ENCODE measurements at places on chromosomes 2 and 18.

DNA sequence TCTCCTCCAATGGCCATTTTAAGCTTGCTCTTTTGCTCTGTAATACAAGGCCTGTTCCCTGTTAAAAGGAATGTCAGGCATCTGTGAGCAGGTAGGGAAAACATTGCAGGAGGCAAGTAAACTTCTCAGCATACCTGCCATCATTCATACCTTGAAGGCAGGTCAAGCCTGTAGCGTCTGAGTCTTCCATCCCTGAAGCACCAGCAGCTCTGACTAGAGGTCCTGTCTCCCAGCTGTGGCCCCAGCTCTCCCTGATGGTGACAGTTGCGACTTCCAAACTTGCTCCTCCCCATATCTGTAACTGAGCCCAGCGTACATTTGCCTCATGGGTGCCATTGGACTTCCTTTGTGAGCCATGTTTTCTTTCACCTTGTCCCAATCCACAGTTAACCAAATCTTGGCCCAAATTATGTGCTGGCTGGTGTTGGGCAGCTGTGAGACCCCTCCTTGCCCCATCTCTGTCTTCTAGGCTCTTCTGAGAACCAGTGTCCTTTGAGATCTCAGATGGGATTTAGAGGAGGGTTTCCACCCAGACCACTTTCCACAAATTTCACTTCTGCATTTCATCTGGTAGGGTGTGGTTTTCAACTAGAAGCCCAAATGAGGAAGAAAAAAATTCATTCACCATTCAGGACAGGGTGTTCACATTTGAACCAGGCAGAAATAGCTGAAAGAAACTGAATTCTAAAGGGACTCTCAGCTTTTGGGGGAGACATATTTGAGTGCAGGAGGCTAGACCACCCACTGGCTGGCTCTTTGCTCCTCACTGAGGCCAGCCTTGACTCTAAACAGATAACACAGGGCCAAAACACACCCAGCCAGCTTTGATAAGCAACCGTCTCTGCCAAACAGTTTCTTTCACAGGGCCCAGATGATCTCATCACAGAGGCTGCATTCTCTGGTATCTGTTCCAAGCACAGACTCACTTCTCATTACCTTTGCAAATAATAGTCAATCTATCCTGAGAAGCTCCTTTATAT is 66.4 kb upstream of the MSH2 start:
- DNase-seq = no peak

DNA sequence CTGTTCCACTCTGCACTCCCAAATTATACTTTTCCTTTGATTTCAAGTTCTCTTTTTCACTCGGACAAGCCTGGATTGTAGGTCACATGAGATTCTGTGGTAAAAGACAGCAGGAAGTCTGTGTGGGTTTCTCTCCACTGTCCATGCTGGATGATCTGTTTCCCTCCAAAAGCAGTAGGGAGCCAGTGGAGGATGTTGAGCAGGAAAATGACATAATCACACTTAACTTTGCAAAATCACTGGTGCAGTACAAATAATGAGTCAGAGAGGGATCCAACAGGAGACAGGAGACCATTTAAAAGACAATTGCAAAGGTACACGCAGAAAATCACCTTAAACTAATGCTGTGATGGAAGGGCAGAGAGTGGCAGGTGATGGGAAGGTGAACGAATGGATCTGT is 301.3 kb downstream of the ZNF407 start:
- peak; percentile 77 for DNase-seq

DNA sequence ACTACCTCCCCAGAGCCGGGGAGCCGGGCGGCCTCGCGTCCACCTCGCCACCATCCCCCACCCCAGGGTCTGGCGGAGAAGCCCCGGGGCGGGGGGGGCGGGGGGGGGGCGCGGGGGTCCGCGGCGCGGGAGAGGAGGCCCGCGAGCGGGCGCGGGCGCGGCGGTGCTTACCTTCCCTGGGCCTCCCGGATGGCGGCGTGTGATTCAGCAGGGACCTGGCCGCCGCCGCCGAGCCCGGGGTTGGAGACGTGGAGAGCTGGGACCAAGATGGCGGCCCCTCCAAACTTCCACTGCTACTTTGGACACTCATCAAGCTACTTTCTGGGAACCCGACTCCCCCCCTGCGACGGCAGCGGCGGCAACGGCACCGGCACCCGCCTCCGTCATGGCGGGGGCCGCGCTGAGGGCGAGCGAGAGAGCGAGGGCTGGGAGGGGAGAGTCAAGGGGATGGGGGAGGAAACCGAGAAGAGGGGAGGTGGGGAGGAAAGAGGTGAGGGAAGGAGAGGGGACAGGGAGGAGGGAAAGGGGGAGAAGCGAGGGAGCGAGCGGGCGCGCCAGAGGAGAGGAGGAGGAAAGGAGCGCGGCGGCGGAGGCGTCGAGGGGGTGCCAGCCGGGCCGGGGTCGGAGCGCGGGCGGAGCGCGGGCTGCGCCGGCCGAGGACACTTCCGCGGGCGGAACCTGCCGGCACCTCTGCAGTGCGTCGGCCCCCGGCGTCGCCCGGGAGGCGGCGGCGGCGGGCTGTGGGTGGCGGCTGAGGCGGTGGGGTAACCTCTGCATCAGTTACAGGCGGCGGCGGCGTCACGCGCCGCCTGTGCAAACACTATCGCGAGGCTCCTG is at the start of gene TLK1:
Gene TLK1 (minus strand): TSS at position 775 of the 837 bp plus-strand sequence. CDS start 465 bp downstream, at position 310.
- peak; percentile 79 for DNase-seq

DNA sequence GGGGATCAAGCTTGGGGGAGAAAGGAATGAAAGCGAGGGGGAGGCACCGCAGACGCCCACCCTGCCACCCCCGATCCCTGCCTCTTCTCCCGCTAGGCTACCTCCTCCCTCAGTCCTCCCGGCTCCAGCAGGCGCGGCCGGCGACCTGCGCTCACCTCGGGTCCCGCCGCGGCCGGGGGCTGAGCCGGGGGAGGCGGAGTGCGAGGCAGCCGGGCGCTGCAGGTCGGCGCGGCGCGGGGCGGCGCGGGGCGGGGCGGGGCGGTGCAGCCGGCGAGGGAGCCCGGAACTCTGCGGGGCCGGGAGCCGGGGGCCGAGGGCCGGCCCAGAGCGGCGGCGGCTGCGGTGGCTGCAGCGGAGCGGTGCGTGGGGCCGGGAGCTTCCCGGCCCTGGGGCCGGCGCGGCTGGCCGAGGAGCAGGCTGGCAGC is 477 bp downstream of the ACVR1 start:
- DNase-seq = no peak

DNA sequence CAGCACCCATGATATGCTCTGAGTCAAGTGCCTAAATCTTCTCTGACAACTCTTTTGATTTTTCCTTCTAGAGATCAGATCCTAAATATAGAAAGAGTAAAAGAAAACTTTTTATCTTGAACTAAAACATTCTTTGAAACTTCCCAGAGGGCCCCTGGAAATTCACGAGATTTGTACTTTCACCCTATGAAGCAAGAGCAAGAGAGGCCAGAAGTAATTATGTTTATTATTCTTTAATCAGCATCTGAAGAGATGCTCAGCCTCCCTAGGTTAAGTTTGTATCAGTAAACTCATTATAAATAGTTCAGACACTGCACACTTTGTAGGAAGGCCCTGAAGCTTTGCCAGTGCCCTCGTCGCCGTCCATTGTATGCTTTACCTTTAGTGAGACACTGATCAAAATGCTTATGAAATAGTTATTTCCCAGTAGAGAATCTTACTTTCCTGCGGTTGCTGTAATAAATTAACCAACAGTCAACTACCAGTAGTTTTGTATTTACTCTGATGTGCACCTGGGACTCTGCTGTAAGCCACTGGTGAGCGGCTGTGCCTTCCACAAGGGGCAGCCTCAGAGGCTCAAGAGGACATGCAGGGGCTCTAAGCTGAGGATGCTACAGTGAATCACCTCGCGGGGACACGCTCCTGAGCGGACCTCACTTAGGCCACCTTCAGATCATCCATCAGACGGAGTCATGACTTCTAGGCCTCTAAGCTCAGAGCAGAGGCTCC is 71.9 kb downstream of the BIN1 start:
- DNase-seq = no peak

DNA sequence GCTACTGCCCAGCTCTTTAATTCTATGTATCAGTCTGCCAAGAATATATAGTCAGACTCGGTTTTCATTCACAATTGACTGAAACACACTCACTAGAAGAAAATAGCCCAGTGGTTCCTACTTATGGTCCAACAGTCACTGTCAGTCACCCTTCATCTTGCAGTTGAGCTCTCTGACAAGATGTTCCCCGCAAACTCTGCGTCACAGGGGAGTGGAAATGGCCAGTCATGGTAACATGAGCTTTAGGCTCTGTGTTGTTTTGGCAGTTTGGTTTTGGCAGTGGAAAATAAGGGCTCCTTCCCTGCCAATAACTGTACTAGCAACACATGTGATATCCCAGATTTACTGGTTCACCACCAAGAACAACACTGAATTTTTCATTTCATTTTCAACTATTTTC is 122.5 kb downstream of the PRPF40A start:
- no peak for DNase-seq

GRCh38 chr18:3554811-3555427 is 104.9 kb downstream of the TGIF1 start:
- no peak for DNase-seq

DNA sequence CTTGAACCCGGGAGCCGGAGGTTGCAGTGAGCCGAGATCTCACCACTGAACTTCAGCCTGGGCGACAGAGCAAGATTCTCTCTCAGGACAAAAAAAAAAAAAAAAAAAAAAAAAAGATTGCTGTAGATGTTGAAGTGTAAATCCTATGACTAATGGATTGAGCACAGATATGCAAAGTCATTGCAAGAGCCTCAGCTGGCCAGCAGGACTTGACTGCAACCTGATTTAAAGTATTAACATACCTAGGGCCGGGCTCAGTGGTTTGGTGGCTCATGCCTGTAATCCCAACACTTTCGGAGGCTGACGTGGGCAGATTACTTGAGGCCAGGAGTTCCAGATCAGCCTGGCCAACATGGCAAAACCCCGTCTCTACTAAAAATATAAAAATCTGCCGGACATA is 103.4 kb upstream of the MSH2 start:
- DNase-seq = peak; percentile 40

DNA sequence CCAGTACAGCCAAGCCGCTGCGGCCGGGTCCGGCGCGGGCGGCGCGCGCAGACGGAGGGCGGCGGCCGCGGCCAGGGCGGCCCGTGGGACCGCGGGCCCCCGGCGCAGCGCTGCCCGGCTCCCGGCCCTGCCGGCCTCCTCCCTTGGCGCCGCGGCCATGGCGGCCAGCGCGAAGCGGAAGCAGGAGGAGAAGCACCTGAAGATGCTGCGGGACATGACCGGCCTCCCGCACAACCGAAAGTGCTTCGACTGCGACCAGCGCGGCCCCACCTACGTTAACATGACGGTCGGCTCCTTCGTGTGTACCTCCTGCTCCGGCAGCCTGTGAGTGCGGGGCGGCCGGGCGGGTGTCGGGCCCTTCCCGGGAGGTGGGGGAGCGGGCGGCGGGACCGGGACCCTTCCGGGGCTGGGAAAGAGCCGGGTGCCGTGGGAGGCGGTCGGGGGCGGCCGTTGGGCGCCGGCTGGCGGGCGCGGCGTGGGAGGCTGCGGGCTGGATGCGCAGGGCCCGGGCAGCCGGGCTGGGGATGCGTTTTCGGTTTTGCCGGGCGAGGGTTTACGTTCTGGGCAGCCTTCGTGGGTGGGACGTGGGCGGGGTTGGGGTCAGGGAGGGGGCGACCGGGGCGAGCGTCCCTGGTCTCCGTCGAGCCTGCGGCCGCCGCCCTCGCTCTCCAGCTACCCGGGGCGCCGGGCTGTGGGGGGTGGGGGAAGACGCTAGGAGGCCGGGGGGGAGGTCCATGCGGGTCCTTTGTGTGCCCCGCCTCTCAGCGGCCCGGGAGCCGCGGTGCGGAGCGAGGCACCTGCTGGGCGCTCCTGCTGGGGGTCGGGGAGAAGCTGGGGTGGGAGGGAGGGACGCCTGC is 537 bp downstream of the AGFG1 start:
- DNase-seq = peak; percentile 40

DNA sequence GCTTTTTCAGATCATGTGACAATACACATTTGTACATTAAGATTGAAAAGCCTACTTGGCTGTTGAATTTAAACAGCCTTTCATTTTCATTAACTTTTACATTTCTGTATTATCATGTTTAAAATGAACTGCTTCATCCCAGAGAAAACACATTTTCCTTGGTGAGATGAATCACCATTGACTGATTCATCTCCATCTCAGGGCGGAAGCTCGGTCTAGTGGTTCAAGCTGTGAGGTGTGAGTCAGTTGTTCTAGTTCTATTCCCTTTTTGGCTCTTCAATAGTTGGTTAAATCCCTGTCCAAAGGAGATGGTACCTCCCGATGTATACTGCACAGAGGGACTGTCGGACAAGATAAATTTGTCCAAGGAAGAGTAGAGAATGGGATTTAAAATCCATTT is 189.7 kb downstream of the ADCYAP1 start:
- DNase-seq = peak; percentile 77

GRCh38 chr2:239025096-239025801 is 177.4 kb downstream of the TWIST2 start:
- peak; percentile 44 for DNase-seq

DNA sequence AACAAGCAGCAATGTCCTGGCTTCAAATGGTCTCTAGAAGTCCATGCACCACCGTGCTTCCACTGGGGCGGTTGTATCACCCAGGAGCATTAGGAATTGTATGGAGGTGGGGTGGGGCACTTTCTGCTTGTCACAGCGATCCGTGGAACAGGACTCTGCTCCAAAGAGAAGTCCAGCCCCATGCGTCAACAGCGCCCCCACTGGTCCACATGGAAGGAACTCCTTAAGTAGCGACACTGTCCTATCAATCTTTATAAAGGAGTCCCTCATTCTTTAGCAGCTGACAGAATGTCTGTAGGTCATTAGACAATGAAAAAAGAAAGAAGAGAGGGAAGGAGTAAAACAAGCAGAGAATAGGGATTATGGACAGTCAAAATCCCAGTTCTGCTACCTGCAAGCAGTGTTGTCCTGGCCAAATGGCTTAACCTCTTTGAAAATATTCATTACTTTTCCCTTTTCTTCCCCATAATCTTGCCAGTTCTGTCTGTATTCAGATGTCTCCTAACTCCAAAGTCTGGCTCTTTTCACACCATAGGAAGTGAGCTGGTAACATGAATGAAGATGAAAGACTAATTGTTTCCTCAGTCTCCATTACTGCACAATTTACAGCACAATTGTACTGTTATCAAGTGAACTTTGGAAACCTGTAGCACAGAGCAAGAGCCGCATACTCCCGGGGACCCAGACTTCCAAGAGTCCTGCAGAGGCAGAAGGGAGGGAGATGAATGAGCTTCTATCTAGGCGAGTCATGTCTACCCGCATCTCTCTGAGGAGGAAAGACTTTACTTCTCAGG is 9.9 kb downstream of the NFE2L2 start:
- peak; percentile 46 for DNase-seq

DNA sequence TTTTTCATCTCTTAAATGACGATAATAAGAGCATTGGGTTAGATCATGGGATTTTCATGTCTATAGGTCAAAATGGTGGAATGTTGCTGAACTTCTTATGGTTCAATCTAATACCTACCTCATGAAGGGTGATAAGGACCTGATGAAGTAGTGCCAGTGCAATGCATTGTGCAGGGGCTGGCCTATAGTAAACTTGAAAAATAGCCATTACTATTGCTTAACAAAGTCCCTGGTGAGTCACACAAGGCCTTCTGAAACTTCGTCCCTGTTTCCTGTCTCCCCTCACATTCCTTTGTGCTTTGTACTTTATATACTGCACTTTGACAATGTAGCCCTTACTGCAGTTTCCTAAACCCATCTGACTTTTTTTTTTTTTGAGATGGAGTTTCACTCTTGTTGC is 515.9 kb downstream of the SLC4A3 start:
- DNase-seq = peak; percentile 46

- DNase-seq = peak; percentile 55
Measured at GRCh38 chr18:28657961-28658360, 481.0 kb upstream of the CDH2 start.

GRCh38 chr18:58058720-58059119 is 14.7 kb downstream of the NEDD4L start:
- no peak for DNase-seq

- no peak for DNase-seq
Measured at GRCh38 chr18:59983506-59983905, 83.7 kb downstream of the PMAIP1 start.

GRCh38 chr2:209577376-209578357 is 153.8 kb downstream of the MAP2 start:
- DNase-seq = no peak

All from Daoy (cell line).